Muscle of leg (tissue), 16 donors: ENCODE measurements at places on chromosomes 5 and 9.

DNA sequence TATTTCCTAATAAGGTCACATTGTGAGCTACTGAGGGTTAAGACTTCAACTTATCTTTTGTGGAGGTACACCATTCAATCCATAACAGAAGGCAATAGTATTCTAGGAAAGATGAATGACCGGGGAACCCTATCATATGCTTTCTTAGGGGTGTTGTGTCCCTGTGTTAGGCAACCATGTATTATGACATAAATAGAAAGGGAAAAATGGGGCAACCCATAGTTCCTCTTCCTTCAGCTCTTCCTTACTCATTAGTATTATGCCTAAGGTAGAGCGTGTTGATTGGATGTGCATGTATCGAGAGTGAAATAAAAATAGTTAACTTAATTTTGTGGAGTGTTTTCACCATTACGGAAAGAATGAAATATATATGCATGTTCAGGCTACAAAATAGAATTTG lies 6.0 kb upstream of the CCNJL start:
- no peak for DNase-seq

- DNase-seq: no peak
Observed at GRCh38 chr5:6961837-6962635, 248.8 kb downstream of the TENT4A start.

- no peak for DNase-seq
Observed at GRCh38 chr9:70413464-70413798, 1.0 kb downstream of the KLF9 start.

GRCh38 chr5:78735834-78736463 lies 87.4 kb upstream of the LHFPL2 start:
- DNase-seq: no peak

GRCh38 chr9:28342815-28343338 lies 769.6 kb upstream of the C9orf72 start:
- no peak for DNase-seq

- no peak for DNase-seq
Observed at GRCh38 chr5:99029172-99029571, 100.4 kb upstream of the CHD1 start.

DNA sequence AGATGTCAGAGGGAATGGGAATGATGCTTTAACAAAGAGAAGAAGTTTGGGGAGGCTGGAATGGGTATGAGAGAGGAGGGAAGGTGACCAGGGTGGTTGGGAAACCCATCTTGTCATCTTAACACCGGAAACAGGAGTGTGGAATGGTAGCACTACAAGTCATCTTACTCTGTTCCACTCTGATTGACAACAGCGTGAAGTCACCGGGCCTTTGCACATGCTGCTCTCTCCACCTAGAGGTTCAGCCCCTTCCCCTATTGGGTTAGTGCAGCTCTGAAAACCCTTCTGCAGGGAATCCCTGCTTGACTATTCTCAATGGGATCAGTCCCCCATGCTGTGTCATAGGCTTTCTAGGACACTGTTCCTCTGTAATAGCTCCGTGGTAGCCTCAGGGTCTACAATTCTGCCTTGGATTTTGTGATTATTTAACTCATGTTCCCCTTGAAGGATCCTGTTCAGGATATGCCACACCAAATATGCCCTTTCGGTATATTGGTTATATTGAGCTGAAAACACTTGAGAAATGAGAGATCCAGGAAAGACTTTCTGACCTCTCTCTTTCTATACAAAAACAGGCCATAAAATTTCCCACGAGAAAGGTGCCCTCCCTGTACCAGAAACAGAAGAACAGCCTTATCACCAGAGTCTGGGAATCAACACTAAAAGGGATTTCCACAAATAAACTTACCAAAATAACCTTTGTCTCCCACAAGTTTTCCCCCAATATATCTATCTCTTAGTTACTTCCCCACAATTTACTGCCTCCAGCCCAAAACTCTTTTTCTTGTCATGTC lies 86.3 kb downstream of the TLE1 start:
- no peak for DNase-seq

GRCh38 chr5:178398901-178399700 lies 166.5 kb upstream of the PHYKPL start:
- DNase-seq: peak; percentile 52

DNA sequence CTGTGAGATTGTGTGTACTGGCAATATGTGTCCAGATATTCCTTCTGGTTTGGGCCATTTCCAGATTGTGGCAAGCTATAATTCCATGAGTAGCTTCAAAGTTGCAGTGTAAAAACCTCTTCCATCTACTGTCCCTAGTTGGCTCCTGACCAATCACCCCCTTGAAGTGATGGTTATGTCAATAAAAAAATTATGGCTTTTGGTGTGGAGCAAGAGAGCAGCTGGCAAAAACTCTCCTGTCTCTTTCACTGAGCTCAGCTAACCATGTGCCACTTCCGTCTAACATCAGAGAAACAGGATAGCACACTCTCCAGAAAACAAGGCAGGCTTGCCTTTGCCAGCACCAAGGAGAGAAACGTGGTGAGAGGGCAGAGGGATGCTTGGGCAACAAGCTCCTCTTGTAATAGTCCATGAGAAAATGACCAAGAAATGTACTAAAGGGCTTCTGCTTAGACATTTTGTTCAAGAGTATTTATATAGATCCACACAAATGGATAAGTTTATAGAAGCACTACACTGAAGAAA lies 914.4 kb upstream of the SEMA6A start:
- no peak for DNase-seq

- no peak for DNase-seq
Observed at GRCh38 chr5:65813174-65813573, 91.2 kb downstream of the NLN start.

GRCh38 chr5:68490406-68490805 lies 274.9 kb downstream of the PIK3R1 start:
- DNase-seq: no peak

- no peak for DNase-seq
Observed at GRCh38 chr5:19920761-19921160, 67.2 kb downstream of the CDH18 start.

DNA sequence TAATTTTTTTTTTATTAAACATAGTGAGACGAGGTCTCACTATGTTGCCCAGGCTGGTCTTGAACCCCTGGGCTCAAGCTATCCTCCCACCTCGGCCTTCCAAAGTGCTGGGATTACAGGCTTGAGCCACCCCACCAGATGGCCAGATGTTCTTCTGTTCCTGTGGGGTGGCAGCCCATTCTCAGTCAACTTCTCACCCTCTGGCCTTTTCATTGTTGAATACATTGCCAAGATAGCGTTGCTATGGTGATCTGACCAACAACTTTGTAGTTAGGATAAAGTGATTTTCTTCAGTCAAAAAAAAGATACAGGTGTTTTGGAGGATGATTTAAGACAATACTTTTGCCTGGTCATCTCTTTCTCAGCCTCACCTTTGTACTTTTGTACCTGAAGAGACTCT lies 109.1 kb downstream of the EGFLAM start:
- DNase-seq: no peak

DNA sequence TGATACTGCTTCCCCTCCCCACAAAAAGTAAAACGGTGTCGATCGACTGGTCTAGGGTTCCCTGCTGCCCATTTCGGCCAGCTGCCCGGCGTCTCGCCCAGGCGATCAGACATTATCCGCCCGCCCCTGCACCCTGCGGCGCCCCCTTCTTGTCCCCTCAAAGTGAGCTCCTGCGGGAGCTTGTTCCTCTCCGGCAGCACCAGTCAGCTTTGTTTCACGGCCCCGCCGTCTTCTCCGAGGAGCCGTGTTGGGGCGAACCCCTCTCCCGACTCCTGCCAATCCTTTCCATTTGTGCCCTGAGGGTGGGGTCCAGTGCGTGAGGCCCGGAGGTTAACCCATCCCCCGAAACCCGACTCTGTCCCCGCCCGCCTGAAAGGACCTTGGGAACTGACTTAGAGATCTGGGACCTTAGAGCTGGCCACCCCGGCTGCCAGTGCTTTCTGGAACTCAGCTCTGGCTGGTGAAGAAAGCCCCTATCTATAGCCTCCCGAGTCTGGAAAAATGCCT lies 518 bp downstream of the UBE2B start:
- DNase-seq: peak; percentile 80

DNA sequence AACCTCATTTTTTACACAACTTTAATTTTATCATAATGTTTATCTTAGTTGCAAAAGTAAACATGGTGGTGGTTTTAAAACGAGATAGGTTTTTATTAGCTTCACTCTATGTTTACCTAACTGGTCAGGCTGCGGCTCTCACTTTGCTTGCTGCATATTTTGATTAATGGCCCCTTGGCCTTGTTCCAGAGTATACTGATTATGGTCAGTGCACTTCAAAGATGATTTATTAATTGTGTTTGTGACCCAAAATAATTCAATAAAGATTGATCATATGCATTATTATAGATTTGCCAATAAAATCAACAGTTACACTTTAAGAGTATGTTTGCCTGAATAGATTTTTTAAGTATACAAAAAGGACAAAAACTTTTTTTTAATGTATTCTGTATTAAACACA lies 188.0 kb downstream of the XRCC4 start:
- no peak for DNase-seq

- DNase-seq: no peak
Observed at GRCh38 chr9:116000748-116001329, 152.8 kb upstream of the PAPPA start.

DNA sequence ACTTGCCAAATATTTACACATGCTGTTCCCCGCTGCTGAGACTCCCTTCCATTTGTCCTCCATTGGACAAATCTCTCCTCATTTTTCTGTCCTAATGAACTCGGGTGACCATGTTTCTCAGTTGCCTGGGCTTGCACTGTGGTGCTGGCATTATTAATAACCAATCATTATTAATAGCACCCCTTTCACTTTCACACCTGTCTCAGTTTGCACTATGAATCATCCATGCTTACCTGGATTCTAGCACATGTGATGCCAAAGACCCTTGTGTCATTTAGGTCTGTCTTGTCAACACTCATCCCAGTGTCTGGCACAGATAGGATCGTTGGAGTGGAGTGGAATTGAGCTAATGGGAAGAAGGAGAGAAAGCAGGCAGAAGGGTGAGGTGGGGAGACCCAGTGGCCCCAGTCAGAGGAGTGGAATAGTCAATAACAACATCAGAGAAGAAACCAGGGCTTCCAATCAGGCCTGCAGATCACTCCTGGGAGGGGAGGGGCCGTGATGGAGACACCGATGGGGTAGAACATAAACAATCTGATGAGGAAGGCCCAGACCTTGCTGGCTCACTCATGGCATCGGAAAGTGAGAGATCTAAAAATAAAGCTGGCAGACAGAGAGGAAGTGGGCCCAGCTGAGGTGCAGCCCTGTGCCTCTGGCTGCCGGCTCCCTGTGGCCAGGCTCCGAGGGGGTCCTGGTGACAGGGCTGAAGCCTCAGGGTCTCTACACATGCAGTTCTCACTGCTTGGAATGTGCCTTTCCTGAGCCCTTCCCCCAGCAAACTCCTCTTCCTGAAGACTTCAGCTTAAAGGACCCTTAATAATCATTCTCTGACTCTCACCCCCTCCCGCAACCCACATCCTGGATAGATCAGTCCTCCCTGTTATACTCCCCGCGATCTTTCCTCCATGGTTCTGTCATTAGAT lies 33.5 kb upstream of the CRB2 start:
- DNase-seq: peak; percentile 44

DNA sequence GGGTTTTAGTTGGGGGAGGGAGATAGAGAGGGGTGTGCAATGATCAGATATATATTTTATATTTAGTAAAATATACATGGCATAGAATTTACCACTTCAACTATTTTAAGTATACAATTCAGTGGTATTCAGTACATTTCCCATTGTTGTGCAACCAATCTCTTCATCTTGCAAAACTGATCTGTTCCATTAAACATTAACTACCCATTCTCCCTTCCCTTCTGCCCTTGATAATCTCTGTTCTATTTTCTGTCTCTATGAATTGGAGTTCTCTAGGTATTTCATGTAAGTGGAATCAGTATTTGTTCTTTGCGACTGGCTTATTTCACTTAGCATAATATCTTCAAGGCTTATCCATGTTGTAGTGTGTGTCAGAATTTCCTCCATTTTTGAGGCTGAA lies 38.6 kb downstream of the TGFBI start:
- DNase-seq: no peak

- DNase-seq: no peak
Observed at GRCh38 chr5:159504106-159504856, 174.0 kb upstream of the IL12B start.

DNA sequence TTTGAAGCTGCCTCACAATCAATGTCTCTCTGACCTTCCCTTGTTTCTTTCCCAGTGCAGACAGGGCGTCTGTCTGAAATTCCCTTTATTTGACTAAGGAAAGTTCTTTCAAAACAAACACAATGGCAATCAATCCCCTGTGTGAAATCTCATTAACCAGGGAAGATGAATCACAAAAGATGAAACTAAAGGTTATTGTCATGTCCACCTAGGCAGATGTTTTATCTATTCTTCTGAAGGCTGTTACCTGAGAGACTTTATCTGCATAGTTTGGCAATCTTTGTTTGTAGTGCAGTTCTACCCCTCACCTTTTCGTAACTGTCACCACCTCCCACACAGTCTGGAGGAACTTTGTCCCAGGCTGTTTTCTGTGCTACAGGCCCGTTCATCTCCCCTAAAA lies 217.5 kb upstream of the RIOK2 start:
- DNase-seq: no peak

DNA sequence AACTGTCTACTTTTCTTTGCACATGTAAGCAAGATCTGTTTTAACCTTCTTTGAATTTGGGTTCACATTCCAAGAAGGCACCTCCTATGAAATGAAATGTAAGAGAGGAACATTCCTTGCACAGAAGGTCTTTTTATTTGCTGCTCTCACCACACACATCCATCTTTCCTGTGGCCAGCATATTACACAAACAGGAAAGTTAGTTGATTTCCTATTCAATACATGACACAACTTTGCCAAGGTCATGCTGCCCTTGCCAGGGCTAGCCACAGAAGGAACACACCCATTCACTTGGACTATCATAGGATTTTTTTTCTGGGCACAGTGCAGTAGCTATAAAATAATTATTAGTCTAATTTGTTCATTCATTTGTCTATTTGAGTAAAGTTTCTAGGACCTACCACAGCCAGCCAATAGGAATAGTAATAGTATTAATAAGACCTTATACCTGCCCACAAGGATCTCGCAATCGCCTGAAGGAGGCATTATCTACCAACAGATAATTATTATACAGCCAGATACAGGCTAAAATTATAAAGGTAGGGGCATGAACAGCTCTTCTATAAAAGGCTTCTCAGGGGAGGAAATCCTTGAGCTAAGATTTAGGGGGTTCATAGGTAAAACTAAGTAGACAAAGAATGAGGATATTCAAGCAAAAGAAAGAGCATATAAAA lies 78.1 kb upstream of the NREP start:
- DNase-seq: no peak

DNA sequence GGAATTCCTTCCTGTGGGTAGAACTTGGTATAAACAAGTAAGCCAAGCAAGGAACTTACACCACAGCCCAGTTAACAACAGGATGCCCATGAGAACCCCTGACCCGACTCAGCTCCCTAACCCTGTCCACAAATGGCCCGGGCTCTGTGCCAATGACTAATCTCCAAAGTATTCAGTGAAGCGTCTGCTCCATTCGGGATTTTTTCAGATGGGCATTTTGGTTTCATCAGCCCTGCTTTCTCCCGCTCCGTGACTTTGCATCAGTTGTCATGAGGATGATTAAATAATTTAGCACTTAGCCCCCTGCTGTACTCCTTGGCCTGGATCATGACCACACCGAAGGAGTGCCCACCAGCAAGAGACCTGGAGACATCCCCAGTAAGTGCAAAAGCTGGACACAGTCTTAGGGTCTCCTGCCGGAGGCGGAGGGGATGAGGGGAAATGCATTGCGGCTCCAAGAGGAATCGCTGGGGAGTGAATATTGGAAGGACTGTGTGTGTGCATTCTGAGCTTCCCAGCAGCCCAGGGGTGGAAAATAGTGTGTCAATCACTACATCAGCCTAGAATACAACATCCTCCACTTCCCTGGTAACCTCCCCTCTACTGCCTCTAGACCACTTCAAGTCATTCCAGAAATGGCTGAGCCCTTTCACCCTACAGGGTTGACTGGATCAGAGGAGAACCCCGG lies 41.4 kb upstream of the DNAH5 start:
- DNase-seq: no peak
